ENCODE measurements at places on chromosomes 1 and 21.

GRCh38 chr1:11504599-11504998, 25.6 kb downstream of the DISP3 start:
- DNase-seq, result no peak

DNA sequence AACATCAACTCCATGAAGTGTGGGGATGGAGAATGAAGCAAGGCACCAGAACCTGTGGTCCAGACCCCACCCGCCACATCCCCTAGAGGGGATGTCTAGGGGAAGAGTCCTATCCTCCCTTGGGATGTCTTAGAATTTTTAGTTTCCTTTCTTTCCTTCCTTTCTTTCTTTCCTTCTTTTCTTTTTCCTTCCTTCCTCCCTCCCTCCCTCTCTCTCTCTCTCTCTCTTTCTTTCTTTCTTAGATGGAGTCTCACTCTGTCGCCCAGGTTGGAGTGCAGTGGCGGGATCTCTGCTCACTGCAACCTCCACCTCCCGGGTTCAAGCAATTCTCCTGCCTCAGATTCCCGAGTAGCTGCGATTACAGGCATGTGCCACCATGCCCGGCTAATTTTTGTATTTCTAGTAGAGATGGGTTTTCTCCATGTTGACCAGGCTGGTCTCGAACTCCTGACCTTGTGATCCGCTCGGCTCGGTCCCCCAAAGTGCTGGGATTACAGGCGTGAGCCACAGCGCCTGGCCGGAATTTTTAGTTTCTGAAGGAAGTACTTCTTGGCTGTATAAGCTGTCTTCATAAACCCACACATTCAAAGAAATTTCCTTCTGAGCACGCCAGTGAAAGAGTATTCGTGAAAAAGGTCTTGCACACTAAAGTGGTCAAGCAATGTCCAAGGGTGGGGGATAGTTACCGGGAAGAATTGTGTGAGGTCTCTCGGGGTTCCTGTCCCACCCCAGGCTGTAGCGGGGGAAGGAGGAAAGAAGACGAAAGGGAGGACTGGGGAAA, 20.8 kb upstream of the LEFTY2 start:
- DNase-seq, result no peak

DNA sequence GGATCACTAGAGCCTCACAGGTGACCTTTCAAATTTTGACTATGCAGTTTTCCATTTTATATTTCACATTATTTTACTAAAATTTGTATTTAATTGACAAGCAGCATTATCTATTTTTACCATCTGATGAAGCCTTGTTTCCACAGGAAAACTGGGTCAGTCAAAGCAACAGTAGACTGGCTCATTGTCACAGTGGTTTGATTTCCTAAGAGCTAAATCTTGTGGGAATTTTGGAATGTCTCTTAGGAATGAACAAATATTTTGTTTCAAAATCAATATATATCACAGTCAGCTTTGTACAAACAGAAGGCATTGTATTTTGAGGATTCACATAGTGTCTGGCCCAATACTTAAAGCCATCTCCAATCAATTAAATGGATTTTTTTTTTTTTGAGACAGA, 152.6 kb upstream of the RNPC3 start:
- no peak for DNase-seq

DNA sequence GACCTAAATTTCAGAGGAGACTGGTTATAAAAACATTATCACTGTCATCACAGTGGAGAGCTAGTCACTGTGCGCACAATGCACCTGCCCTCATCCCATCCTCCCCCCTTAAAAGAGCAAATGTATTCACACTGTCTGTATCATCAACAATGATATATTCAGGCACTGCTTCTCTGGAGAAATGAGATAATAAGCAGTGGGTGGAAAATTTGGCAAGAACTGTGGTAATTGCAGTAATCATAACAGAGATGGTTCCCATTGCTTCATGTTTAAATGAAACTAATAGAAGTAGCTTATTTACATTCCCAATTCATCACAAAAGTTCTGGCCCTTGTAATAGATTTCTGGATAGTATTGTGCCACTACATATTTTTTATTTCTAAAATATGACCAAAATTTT, 867.4 kb upstream of the ADGRL2 start:
- no peak for DNase-seq

- no peak for DNase-seq
These were observed 22.4 kb upstream of the RBM15 start for GRCh38 chr1:110316735-110317134.

DNA sequence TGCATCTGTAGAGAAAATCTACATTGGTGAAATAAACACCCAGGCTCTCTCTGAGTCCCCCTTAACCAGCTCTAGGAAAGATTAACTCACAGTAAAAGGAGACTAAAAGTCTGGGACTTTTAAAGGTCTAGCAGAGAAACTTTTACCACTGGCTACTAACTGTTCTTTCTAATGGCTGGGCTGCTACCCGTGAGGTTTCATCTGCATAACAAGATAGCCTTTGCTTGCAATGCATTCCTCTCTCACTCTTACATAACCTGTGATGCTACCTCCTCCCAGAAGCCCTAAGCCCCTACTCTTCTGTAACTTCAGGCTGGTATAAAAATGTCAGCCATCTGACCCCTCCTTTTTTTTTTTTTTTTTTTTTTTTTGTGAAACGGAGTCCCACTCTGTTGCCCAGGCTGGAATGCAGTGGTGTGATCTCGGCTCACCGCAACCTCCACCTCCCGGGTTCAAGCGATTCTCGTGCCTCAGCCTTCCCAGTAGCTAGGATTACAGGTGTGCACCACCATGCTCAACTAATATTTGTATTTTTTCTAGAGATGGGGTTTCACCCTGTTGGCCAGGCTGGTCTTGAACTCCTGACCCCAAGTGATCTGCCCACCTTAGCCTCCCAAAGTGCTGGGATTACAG, 344.2 kb downstream of the RGS7 start:
- no peak for DNase-seq

GRCh38 chr1:23140940-23141596, 27.6 kb downstream of the LUZP1 start:
- DNase-seq, result no peak

GRCh38 chr21:35139382-35139715, 90.2 kb upstream of the RUNX1 start:
- no peak for DNase-seq

GRCh38 chr1:154866257-154867063, 3.6 kb downstream of the KCNN3 start:
- DNase-seq, result no peak

GRCh38 chr21:36828891-36829515, 130.1 kb downstream of the SIM2 start:
- DNase-seq, result no peak

GRCh38 chr1:223417444-223417843, 24.2 kb downstream of the CCDC185 start:
- no peak for DNase-seq

DNA sequence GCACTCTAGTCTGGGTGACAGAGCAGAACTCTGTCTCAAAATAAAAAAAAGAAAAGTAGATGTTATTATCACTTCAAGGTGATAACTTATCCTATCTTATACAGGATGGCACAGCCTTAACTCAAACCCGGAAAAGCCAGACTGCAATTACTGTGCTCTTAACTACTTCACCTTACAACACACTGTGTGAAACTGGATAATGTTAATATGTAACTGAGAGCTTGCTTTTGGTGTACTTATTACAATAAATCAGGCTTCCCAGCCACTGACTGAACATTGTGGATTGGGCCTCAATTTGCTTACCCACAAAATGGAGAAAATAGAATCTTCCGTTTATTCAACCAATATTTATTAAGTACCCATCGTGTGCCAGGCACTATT, 1.4 kb downstream of the ORC1 start:
- DNase-seq, result no peak

DNA sequence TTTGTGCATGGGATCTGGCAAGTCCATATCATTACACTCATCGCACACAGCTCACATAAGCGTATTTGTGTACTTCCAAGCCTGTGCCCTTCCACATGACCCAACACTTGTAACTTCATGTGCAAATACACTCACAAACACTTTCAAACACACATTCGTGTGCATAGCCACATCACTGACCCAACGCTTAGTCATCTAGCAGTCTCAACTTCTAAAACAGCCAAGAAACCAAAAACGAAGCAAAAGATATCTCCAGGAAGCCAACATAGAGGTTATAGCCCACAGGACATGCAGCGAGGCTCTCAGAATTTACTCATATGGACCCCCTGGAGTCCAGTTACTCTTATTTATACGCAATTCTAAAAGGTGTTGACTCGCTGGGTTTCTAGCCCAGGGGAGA, 10.9 kb upstream of the GOLT1A start:
- DNase-seq, result no peak

DNA sequence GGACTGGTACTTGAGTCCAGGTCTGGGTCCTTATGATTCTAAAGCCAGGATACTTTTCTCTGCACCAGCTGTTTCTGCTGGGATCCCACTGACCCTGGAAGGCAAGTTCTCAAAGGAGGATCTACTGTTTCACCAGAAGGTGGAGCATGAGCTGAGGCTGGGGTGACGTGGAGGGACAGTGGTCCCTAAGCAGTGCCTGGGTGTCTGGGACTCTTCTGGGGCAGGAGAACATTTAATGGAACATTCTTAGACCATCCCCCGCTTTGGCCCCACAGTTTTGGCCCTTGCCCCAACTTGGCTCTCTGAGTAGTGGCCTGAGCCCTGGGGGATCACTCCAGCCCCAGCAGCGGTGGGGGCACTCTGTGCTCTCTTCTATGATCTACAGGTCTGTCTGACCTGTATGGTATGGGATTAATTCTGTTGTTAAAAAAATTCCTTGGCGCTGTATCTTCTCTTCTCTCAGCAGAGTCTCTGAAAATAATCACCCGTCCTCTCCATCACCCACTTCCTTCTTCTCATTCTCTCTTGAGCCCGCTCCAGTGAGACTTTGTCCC, 60.3 kb upstream of the CSF3R start:
- DNase-seq, result no peak

GRCh38 chr1:59368008-59368670, 71.2 kb downstream of the FGGY start:
- DNase-seq, result no peak

DNA sequence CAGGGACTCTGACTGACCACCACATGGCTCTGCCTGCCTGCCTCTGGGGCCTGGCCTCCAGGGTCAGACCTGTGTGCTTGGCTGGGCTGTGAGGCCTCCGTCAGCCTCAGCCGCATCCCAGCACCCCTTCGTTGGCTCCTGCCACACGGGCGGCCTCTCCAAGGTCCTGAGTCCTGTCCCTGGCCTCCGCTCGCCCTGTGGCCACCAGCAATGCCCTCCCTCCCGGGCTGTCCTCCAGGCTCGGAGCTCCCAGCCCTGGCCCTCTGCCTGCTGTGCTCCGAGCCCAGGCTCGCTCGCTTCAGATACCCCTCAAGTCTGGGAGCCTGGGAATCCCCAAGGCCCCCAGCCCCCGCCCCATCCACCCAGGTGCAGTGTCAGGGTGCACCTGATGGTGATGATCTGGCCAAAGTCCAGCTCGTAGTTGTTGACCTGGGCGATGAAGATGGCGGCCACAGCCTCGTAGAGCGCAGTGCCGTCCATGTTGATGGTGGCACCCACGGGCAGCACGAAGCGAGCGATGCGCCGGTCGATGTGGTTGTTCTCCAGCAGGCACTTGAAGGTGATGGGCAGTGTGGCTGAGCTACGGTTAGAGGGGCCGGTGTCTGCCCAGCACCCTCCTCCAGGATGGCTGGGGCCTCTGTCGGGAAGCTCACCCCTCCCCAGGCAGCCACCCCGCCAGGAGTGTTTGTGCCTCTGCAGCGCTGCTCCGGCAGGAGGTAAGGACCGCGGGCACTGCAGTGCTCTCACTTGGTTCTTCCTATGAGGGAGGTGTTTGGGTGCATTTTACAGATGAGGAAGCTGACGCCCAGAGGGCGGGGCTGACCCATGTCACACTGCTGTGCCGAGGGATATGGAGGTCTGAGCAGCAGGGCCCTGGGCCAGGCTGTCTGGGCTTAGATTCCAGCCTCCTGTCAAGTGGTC, 28.5 kb downstream of the PODN start:
- DNase-seq, result no peak

DNA sequence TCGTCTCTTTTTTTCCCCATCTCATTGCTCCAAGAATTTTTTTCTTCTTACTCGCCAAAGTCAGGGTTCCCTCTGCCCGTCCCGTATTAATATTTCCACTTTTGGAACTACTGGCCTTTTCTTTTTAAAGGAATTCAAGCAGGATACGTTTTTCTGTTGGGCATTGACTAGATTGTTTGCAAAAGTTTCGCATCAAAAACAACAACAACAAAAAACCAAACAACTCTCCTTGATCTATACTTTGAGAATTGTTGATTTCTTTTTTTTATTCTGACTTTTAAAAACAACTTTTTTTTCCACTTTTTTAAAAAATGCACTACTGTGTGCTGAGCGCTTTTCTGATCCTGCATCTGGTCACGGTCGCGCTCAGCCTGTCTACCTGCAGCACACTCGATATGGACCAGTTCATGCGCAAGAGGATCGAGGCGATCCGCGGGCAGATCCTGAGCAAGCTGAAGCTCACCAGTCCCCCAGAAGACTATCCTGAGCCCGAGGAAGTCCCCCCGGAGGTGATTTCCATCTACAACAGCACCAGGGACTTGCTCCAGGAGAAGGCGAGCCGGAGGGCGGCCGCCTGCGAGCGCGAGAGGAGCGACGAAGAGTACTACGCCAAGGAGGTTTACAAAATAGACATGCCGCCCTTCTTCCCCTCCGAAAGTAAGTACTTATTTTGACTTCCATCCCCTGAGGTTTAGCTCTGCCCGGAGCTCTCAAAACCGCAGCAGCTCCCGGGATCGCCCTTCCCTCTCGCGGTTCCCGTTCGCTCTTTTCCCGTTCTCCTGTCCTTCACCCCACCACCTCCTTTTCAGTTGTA, 1.5 kb downstream of the TGFB2 start:
- peak; percentile 58 for DNase-seq

GRCh38 chr1:58786184-58786926, 2.5 kb upstream of the JUN start:
- DNase-seq, result peak; percentile 51

DNA sequence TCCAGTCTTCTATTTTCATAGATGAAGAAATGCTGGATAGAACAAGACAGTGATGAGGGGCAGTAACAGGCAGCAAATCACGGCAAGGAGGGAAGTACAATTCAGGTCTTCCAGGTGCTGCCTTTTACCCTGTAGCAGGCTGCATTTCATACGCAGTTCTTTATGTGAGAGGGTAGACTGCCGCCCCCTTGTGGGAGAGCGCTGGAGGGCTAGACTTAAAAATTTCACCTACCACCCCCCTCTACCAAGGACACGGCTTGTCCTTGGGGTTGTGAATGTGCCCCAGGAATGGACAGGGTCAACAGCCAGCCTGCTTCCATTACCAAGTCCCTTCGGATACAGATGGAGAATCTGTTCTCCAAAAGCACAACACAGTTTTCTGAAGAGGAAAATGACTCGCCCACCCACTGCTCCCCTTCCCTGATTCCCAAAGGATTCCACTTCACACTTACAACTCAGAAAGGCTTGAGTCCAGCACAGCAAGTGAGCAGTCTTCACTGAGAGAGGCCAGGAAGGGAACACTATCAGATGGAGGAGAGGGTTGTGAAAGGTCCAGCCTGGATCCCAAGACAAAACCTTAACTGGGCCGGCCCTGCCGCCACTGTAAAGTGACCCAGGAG, 7.4 kb downstream of the WDR77 start:
- no peak for DNase-seq

All from hindlimb muscle (tissue), 1 donor.